ENCODE measurements at places on chromosomes 5 and 9.

DNA sequence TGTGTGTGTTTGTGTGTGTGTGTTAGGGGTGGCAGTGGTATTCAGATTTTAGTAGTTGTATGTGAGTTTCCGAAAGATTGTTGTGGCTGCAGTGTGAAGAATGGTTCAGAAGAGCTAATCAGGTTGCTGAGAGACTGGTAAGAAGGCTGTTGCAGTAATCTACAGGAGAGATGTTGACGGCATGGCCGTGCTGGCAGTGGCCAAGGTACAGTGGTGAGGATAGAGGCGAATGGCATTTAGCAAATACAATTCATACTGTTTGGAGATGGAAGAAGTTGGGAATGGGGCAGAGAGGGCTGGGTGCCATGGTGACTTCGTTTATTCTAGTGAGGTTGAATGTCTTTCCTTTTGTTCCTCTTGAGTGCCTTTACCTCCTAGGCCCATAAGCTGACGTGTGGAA lies 77.5 kb upstream of the SPATA31D4 start:
- DNase-seq: no peak

GRCh38 chr5:113043491-113043931 lies 66.9 kb downstream of the DCP2 start:
- DNase-seq: peak; percentile 35

GRCh38 chr5:149951138-149951749 lies 6.7 kb upstream of the PDE6A start:
- no peak for DNase-seq

- no peak for DNase-seq
Observed at GRCh38 chr5:107853031-107853430, 182.3 kb upstream of the EFNA5 start.

DNA sequence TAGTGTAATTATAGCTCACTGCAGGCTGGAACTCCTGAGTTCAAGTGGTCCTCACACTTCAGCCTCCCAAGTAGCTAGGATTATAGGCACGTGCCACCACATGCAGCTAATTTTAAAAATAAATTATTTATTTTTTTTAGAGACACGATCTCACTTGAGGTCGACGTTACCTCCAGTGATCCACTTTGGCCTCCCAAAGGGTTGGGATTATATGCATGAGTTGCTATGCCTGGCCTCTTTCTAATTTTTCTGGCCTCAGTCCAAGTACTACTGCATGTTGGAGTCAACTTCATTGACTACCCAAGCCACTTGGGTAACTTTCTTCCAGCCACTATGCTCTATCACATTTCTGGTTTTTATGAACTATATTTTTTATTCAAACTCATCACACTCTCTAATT lies 148.3 kb downstream of the EFNA5 start:
- no peak for DNase-seq

DNA sequence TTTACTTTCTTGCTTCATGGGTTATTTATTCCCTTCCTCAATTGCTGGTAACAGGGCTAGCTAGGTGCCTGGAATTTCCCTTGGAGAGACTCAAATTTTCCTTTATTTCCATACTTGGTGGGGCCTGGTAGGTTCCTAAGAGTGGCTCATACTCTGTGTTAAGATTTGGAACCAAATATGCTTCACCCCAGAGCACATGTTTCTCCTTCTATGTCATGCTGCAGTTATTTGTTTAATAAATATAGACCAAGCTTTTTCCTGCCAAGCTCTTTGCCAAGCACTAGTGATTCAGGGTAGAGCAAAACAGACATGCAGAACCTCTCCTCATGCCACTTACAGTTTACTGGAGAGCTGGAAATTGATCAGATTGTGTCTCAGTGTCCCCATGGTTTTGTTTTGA lies 290.3 kb upstream of the SGCD start:
- no peak for DNase-seq

DNA sequence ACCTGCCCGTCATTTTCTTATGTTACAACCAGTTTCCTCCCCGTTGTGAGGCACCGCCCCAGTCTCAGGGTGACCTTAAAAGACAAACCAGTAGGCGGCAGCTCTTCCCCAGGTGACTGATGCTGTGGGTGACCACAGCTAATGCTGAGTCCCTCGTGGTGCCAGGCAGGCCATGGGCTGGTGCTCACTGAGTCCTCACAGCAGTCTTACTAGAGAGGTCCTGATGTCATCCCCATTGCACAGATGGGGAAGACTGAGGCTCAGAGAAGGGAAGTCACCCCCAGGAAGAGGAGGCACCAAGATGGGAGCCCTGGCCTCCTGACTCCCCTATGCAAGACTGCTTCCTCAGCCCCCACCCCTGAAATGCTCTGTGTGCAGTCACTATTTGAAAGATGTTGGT lies 978 bp downstream of the CFAP157 start:
- DNase-seq: no peak

- DNase-seq: peak; percentile 56
Observed at GRCh38 chr9:99822806-99823591, 1.3 kb downstream of the NR4A3 start.

GRCh38 chr5:141845371-141845851 lies 32.8 kb downstream of the PCDH1 start:
- DNase-seq: no peak

- DNase-seq: no peak
Observed at GRCh38 chr5:72622170-72622760, 115.1 kb upstream of the ZNF366 start.

DNA sequence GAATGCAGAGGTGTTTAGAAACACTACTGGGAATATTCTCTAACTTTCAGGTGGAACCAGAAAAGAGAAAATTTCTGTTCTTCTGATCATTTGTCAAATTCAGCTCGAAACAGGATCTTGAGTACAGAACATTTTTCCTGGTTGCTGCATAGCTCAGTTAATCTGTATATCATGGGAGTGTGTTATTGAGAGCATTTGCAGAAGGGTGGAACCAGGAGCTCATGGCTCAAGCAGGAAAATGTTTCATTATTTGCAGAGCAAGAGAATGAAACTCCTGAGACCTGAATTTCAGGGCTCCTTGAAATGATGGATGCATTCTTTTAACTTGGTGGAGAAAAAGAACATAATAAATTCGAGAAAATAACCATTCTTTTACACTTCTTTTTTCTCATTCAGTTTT lies 97.9 kb downstream of the AOPEP start:
- no peak for DNase-seq

DNA sequence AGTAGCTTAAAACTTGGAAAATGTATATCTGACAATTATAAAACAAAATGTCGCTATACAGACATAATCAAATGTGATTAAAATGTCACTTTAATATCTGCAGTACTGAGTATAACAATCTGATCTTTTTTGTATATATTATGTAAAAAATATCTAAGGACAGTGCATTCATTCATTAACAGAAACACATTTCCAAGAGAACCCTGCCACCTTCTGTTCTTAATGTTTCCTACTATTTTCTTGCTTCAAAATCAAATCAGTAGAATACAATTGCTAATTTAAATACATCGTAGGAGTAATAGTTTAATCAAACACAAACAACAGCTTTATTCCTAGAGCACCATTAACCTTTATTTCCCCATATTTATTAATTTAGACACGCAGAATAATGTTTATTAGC lies 142.6 kb upstream of the ST8SIA4 start:
- DNase-seq: peak; percentile 13

GRCh38 chr9:75431375-75431774 lies 343.1 kb downstream of the OSTF1 start:
- no peak for DNase-seq

DNA sequence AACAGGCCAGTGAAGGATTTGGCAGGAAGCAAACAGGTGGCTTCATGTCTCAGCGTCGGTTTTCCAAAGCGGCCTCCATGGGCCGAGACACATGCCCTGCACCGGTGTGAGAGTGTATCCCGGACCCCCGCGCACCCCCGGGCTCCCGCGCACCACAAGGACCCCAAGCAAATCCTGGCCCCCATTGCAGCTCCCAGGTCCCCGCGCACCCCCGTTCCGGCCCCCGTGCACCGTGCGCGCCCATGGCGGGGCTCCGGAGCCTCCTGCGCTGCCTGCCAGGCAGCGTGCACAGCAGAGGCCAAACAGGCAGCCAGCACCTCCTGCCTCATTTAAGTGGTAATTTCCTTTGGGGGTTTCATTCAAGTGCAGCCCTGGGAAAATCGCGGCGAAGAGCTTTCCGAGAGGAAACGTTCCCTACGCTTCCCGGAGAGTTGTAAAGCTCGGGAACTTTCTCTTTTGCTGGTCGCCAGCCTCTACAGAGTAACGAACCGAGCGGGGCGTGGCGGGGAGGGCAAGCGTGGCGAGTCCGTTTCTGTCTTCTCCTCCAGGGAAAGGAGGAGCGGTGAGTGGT lies 145.5 kb upstream of the SLC24A2 start:
- DNase-seq: peak; percentile 35

GRCh38 chr9:13428766-13429165 lies 149.3 kb upstream of the MPDZ start:
- DNase-seq: no peak

DNA sequence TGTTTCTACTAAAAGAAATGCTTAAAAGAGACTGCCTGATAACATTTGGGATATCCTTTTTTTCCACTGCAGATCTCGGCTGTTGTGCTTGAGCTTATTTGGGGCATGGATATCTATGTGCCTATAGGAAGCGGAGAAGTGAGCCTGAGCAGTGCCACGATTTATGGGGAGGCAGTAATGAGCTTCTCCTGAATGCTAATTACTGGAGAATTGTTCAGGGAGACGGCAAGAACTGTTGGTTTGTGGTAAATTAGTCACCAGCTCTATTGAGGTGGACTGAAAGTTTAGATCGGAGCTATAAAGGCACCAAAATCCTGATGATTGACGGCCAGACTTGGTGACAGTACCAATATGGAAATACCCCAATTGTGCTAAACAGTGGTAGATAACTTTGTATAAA lies 186.5 kb downstream of the ARHGEF28 start:
- DNase-seq: no peak

DNA sequence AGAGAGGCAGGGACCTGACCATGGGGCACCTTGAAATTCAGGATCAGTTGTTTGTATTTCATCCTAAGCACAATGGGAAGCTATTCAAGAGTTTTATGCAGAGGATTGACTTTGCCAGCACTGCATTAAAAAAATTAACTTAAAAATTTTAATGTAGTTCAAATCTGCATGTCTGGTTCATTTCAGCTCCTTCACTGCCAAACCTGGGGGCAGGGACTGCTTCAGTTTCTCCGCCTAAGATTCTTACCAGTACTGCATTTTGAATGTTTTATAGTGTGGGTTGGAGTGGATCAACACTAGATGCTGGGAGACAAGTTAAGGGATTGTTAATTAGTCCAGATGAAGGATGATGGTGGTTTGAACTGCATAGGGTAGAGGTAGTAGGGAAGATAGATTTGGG lies 15.7 kb upstream of the MSMP start:
- DNase-seq: no peak

DNA sequence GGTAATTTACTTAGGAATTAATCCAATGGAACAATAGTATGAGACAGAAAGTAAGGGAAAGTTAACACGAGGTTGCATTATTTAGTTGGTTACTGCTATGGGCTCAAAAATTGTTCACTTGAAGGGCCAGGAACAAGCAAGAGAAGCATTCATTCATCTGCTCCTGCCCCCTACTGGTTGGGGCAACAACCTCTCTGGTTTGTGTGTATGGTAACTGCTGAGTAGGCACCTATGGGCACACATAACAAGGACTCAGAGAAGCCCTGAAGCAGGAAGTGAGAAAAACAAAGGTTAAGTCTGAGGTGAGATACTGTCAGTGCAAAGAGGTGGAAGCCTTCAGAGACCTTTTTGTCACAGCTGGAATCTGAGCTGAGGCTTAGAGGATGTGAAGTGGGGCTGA lies 34.4 kb upstream of the RANBP6 start:
- no peak for DNase-seq

- no peak for DNase-seq
Observed at GRCh38 chr5:99973779-99974178, 561.4 kb upstream of the FAM174A start.

GRCh38 chr5:148343046-148343407 lies 7.7 kb downstream of the SPINK9 start:
- no peak for DNase-seq

DNA sequence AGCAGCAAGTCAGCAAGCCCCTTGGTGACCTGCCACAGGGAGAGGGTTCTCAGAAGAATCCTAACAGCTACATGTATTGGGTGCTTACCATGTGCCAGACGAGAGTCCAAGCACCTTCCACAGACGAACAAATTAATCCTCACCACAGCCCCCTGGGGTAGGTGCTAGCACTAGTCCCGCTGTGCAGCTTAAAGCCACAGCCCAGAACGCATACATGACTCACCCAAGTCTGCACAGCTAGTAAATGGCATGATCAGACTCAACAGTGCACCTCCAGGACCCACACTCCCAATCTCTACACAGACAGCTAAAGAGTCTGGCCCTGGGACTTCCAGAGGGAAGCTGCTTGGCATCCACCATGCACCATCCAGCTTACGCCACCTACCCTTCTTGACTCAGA lies 111.5 kb downstream of the PAX5 start:
- DNase-seq: peak; percentile 67

- peak; percentile 98 for DNase-seq
Observed at GRCh38 chr9:16030528-16031185, 477.8 kb downstream of the CCDC171 start.

DNA sequence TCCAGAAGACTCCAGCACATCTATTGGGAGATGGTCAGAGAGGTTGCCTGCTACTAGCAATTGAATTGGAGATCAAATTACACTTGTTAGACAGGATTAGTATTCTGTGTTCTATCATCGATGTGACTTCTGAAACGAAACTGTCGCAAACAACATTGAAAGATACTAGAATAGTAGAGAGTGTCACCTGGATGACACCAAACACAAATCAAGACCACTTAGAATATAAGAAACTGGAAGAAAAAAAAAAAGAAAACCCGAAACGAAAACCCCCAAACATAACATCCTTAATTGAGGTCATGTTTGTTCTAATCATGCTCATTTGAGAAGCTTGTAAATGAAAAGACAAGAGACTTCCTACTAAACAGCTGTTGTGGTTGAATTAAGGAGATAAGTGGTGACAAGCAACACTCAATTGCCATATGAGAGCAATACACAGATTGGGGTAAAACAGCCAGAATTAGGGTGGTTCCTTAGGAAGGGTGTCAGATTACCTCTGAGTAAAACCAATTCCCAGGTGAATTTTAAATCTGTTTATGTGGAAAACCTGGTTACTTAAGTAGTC lies 97.6 kb downstream of the BASP1 start:
- DNase-seq: no peak

DNA sequence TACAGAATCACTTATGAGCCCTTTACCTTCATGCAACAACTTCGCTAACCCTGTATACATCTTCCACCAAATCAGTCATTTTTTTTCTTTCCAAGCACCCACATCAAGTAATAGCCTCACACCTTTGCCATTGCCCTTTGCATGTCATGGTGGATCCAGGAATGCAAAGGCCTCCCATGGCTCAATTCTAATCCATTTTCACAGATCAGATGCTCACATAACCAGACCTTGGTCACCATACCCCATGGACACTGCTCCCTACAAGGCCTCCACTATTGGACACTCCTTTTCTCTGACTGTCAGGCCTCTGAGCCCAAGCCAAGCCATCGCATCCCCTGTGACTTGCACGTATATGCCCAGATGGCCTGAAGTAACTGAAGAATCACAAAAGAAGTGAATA lies 179.5 kb downstream of the RASEF start:
- DNase-seq: no peak

DNA sequence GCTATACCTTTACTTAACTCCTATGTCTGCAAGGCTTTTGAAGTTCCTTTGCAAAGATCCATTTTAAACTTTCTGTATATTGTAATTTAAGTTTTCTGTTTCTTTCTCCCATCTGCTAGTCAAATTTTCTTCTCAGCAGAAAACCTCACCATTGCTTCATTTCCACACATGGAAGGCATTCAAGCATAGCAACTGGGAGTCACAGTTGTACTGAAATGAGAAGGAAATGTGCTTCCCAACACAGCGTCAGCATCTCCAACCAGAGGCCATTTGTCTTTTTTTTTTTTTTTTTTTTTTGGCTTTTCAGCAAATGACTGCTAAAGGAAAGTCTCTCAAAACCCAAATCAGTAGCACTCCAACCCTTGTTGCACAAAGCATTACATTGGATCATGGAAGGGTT lies 92.5 kb downstream of the RAB3C start:
- DNase-seq: no peak
